ENCODE measurements at places on chromosomes 13 and 19. TPM values are rescaled to one million over a fixed set of nuclear protein-coding genes. Genes with fewer than 3 reads are reported as not detected.

- H3K27ac ChIP-seq: no peak overlapping the region
- H3K36me3 ChIP-seq: peaks cover under 1% of the 10 kb centered on the region
- H3K27me3 ChIP-seq: no peaks in the 10 kb centered on the region
These were observed 261.8 kb downstream of the ABCC4 start for GRCh38 chr13:95039415-95039814.

GRCh38 chr13:99352351-99353245 lies 45.4 kb upstream of the GPR183 start:
- H3K4me1 ChIP-seq: no peaks in the 10 kb centered on the region
- no peaks in the 10 kb centered on the region for H3K27me3 ChIP-seq
- no peak for DNase-seq
- H3K4me3 ChIP-seq: no peak overlapping the region
- 0 out of 2 replicates have a peak, but pooled peaks cover 12% of the 10 kb centered on the region for H3K36me3 ChIP-seq
- no peak overlapping the region for H3K27ac ChIP-seq

- H3K27me3 ChIP-seq: peaks cover 6% of the 10 kb centered on the region
- DNase-seq: no peak
- H3K36me3 ChIP-seq: no peaks in the 10 kb centered on the region
- H3K4me1 ChIP-seq: no peaks in the 10 kb centered on the region
- H3K4me3 ChIP-seq: no peak overlapping the region
These were observed 38.6 kb downstream of the TNFRSF19 start for GRCh38 chr13:23608701-23609413.

- no peak overlapping the region for H3K4me3 ChIP-seq
- no peaks in the 10 kb centered on the region for H3K36me3 ChIP-seq
- H3K4me1 ChIP-seq: no peaks in the 10 kb centered on the region
These were observed 90.2 kb downstream of the SPACA7 start for GRCh38 chr13:112466132-112467058.

GRCh38 chr19:48392860-48393558 lies 459 bp upstream of the GRIN2D start:
- peaks cover 7% of the 10 kb centered on the region for H3K36me3 ChIP-seq
- DNase-seq: no peak

DNA sequence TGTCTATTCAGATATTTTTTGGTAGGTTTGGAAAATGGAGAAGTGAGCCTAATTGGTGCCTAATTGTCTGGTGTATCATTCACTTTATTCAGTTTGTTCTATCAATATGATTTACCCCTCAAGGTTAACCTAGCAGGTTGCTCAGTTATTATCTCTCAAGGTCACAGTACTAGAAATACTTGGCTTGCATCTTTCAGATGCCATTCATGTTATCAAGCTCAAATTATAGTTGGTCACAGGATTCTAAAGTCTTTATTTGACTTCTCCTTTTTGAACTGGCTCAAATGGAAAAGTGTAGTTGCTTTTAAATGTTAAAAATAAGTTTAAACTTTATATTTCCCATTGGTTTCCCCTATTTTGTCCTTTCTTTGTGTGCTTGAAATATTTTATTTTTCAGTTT lies 2.6 kb downstream of the KCNRG start:
- H3K36me3 ChIP-seq: peaks cover 19% of the 10 kb centered on the region
- no peaks in the 10 kb centered on the region for H3K4me1 ChIP-seq
- no peaks in the 10 kb centered on the region for H3K27me3 ChIP-seq
- H3K27ac ChIP-seq: no peak overlapping the region
- DNase-seq: no peak

GRCh38 chr19:40081411-40081810 lies 9.3 kb downstream of the ZNF780A start:
- peaks cover 30% of the 10 kb centered on the region for H3K36me3 ChIP-seq
- H3K27me3 ChIP-seq: no peaks in the 10 kb centered on the region
- no peak overlapping the region for H3K27ac ChIP-seq
- H3K4me1 ChIP-seq: no peaks in the 10 kb centered on the region

The ICAM3 gene
- total RNA-seq: 8.3 TPM

The ITGBL1 gene
- total RNA-seq: 0.66 TPM

DNA sequence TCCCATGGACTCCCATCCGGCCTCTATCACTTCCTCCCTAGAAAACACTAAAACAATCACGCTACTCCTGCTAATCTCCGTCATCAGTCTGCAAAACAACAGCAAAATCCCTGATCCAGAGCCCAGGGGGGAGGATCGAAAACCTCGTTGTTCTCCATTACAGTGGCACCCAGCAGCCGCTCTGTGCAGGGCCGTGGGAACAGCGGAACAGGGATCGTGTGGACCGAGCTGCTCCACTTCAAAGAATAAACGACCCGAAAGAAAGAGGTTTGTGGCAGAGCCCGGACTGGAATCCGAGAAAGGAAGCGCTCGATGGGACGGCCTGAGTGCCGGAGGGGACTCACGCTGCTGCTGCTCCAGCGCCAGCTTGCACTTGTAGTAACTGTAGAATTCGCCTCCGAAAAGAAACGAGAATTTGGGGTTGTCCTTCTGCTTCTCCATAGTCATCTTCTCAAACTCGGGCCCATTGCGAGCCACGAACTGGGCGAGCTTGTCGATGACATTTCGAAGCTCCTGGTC lies 652 bp downstream of the CHERP start:
- H3K4me3 ChIP-seq: peak overlapping the region; percentile 100
- H3K27ac ChIP-seq: peak overlapping the region; percentile 83
- H3K36me3 ChIP-seq: peaks cover 10% of the 10 kb centered on the region
- DNase-seq: no peak
- no peaks in the 10 kb centered on the region for H3K27me3 ChIP-seq
- peaks cover 17% of the 10 kb centered on the region for H3K4me1 ChIP-seq

The FPR2 gene
- not detected for total RNA-seq

Measured in HCT116 (cell line).